ENCODE measurements at places on chromosomes 5 and 9.

- no peak for DNase-seq
Observed at GRCh38 chr5:33316773-33317172, 124.0 kb upstream of the TARS1 start.

DNA sequence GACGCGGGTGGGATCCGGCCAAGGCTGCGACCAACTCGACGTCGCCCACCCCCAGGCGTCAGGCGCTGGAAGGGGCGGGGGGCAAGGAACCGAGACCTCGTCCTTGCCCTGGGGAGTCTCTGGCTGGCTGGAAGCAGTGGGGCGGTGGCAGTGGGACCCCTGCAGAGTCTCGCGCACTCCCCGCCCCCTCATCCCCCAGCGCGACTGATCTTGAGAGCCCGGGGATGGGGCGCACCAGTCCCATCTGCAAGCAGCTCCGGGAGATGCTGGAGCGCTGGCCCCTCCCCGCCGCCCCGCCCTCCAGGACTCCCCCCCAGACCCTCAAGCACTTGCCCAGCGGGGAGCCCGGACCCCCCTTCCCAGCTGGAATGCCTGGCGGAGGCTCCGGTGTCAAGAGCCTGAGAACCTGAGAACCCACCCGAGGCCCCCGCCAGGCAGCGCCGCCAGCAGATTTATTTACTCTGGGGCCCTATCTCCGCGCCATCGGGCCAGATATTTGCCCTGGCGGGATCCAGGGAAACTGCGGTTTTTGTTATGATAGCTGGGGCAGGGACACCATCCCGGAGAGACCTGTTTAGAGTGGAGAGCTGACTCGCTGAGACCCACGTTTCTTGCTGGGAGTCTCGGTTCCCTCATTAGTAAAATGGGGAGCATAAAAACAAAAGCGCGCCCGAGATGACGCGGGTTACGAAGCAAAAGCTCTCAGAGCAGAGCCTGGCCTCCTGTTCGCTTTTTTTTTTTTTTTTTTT is 1.2 kb downstream of the PRRT1B start:
- DNase-seq, result no peak

- no peak for DNase-seq
Observed at GRCh38 chr9:33117796-33118195, 41.3 kb upstream of the SMU1 start.

GRCh38 chr5:170843870-170844269 is 17.9 kb upstream of the RANBP17 start:
- no peak for DNase-seq

- no peak for DNase-seq
Observed at GRCh38 chr5:101260857-101261256, 357.8 kb upstream of the ST8SIA4 start.

DNA sequence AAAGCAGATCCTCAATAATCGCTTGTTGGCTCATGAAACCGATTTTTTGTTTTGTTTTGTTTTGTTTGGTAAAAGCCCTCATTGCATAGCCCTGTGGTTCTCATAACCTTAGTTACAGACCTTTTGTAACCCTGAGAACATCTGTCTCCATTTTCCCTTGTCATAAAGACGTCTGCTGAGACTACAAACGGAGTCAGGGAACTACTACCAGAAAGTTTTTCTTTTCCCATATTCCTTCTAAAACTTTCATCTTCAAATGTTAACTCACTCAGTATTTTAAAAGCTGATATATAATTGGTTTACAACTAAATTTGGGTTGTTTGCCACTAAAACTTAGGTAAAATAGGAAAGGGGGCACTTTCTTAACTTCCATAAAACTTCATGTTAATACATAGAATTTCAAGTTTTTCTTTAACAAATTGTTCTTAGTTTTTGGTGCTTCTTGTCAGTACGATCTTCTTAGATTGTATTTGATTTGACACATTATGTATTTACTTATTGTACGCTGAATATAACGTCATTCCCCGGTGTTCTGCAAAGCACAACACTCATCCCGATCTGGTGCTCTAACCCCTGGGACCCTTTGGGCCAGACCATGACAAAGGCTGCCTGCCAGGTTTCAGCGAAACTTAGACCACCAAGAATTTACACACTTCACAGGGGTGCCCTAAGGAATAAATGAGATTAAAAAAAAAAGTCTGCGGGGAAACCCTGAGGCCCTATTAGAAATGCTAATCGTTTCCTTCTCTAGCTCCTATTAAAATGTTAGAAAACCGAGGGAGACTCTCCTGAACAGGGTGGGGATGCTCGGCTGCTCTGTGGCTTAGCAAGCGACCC is 1.1 kb upstream of the ANP32B start:
- no peak for DNase-seq

GRCh38 chr9:119963258-119963797 is 594.1 kb upstream of the BRINP1 start:
- no peak for DNase-seq

DNA sequence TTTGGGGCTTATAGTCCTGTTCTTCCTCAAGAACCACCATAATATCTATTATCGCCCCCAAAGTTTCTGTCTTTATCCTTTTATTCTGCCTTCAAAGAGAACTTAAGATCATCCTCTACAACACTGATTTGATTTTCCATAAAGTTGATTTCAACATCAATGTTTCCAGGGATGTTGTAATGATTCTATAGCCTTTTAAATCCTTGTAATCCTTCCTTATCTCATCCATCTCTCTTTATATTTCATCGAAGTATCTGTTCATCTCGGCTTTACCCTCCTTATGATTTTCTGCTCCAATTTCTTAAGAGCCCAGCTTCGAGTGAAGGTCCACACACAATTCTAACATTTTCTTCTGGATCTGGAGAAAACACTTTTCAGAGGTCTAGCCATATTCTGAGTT is 218.4 kb downstream of the CDK5RAP2 start:
- DNase-seq, result no peak

- no peak for DNase-seq
Observed at GRCh38 chr9:4985386-4986266, 554 bp downstream of the JAK2 start.

- DNase-seq, result no peak
Observed at GRCh38 chr9:34085581-34086500, 37.2 kb upstream of the UBAP2 start.
